ENCODE measurements at places on chromosomes 12 and 14.

DNA sequence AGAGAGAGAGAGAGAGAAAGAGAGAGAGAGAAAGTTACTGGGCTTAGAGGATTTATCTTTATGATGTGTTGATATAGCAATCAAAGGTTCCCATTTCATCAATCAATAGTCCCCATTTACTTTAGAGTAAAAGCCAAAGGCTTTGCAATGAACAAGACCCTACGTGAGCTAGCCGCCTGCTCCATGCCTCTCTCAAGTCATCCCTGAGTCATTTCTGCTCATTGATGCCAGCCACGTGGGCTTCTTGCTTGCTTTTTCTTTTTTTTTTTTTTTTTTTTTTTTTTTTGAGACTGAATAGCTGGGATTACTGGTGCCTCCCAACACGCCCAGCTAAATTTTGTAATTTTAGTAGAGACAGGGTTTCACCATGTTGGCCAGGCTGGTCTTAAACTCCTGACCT lies 70.9 kb downstream of the GPR135 start:
- DNase-seq = no peak

DNA sequence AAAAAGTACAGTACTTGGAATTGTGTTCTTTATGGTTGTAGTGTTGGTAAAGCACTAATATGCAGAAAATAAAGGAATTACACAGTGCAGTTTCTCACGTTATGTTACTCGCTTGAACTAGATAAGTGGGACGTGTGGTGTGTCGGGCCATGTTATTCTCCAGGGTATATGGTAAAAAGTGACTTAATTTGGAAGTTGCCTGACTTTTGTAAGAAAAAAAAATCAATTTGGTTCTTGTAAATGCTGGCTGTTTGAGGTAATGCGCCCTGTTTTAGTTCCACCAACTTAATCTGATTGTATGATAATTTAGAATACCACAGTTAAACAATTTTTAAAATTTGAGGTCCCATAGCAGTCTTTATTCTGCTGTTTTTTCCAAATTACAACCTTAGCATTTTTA lies 4.1 kb downstream of the ARF6 start:
- peak; percentile 21 for DNase-seq

DNA sequence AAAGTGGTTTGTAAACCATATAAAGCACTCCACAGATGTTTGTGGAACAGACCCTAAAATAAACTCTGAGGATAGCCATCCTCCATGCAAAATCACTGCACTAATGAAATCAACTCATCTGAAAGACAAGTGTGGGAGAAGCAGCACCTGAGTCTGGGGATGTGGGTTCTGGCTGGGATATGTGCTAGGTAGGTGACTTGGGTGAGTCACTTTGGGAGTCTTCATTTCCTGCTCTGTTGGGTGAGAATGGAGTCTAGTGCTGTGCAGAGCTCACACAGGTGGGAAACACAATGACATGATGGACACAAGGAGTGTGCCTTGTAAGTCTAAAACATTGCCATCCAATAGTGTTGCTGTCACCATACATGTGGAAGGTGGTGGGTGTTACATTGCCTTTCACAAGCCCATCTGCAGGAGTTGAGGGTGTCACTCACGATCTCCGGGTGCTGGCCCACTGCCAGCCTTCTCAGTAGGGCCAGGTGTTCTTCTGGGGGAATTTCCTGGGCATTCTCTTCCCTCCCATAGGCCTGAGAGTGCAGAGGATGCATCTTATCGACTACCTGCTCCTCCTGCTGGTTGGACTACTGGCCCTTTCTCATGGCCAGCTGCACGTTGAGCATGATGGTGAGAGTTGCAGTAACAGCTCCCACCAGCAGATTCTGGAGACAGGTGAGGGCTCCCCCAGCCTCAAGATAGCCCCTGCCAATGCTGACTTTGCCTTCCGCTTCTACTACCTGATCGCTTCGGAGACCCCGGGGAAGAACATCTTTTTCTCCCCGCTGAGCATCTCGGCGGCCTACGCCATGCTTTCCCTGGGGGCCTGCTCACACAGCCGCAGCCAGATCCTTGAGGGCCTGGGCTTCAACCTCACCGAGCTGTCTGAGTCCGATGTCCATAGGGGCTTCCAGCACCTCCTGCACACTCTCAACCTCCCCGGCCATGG lies 2.0 kb downstream of the SERPINA4 start:
- DNase-seq = no peak

GRCh38 chr12:48980953-48981756 lies 3.0 kb downstream of the WNT1 start:
- peak; percentile 80 for DNase-seq

DNA sequence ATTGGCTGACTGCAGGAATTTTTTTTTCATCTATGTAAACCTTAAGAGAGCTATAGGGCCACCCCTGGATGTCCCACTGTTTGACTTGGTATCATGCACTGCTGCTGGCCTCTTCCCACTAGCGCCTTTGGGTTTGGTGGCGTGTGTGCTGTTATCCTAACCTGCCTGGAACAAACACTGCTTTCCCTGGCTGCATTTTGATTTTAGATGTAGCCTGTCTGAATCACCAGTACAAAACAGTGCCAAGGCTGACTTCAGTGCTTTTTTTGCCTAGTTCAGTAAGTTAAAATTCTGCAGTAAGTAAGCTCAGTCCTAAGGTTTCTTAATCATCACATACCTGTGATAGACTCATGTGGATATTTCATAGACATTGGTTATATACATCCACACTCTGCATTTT lies 99.2 kb downstream of the EML1 start:
- no peak for DNase-seq

DNA sequence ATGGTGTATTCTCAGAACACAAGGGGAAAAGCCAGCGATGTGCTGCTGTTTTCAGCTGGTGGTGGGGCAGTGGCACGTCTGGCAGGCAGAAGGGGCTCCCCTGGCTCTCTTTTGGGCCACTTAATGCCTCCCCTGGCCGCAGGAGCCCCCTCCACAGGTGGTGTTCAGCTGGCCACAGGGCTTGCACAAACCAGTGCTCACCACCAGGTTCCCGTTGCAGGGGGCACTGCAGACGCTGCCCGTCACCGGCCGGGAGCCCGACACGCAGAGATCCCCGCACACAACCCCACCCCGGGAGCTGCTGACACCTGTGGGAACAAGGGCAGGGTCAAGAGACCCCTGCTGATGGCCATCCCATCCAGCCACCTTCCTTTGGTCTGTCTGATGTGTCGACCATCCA lies 6.7 kb downstream of the KRT83 start:
- DNase-seq = no peak

DNA sequence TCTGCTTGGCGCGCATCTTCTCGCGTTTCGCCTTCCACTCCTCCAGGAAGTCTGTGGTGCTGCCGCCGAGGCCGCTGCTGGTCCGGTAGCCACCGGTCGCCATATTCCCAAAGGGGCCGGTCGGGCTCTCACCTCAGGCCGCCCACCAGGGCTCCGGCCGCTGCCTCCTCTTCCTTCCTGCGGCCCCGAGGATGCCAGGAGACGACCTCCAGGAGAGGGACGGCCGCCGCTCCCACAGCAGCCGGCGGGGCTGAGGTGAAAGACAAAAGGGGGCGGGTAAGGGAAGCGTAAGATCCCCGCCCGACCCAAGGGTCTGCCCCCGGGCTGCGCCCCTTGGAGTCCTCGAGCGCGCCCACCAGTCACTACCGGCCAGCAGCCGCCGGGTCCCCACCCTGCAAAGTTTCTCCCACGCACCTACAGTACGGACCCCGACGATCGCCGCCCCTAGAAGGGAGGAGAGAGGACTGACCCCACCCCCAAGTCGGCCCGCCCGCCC lies 574 bp downstream of the PAWR start:
- peak; percentile 49 for DNase-seq

DNA sequence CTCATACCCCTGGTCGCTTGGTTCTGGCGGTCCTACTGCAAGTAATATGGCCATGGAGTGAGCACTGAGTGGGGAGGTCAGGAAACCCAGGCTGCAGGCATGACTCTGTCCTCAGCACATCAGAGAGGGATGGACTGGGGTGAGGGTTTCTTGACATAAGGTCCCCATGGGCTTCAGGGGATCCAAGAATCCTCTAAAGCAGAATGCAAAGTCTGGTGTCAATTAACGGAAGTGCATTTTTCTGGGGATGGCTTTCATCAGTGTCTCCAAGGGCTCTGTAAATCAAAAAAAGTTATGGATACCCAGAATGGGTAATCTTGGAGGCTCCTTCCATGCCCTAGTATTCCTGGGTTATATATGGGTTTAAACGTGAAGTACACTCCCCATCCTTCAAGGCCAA lies 3.7 kb downstream of the FIGNL2 start:
- no peak for DNase-seq

- no peak for DNase-seq
These were observed 174.4 kb downstream of the NAV3 start for GRCh38 chr12:78005094-78005492.

DNA sequence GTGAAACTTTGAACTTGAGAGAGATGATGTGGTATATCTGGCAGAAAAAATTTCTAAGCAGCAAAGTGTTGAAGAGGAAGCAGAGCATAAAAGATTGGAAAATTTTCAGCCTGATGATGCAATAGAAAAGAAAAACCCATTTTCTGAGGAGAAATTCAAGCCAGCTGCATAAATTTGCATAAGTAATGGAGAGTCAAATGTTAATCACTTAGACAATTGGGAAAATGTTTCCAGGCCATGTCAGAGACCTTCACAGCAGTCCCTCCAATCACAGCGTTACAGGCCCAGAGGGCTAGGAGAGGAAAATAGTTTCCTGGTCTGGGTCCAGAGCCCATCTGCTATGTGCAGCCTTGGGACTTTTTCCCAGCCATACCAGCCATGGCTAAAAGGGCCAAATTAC lies 469.0 kb upstream of the FOXG1 start:
- no peak for DNase-seq

DNA sequence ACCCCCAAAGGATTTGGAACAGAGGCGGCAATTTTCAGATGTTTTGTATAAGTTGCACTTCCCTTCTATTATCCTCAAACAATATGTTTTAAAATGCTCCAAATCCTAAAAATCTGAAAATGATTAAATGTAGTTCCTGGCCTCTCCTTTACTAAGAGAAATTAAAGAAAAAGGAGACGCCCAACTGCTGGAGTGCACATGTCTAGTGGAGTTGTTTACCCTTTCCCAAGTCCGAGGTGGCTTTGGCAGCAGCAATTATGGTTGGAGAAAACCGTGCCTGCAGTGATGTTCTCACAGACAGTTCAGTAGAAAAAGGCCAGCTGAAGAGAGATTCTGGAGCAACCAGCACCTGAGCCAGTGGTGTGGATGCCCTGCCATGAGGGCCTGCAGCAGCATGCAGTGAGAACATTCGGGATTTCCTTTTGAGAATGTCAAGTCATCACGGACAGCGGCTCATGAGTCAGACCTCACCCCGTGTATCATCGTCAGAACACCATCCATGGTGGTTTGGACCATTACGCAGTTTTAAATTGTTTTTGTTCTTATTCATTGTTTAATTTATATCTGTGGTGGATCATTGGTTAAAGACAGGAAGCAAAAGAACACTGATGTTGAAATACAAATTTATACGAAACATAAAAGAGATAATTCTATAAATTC lies 179.0 kb upstream of the KRR1 start:
- no peak for DNase-seq

DNA sequence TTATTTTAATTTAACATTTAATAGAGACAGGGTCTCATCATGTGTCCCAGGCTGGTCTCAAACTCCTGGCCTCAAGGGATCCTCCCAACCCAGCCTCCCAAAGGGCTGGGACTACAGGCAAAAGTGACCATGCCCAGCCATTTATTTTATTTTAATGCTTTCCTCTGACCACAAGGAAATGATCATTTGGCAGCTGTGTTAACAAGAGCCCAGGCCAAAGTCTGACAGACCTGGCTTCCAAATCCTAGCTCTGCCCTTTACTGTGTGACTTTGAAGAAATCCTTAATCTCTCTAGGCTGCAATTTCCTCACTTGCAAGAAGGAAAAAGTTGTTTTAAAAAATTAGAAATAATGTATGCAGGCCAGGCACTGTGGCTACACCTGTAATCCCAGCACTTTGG lies 16.7 kb upstream of the GCH1 start:
- DNase-seq = no peak

- no peak for DNase-seq
These were observed 334.1 kb downstream of the ALG10 start for GRCh38 chr12:34356233-34356987.

GRCh38 chr12:10861366-10861765 lies 12.1 kb upstream of the PRR4 start:
- no peak for DNase-seq

GRCh38 chr12:24975425-24975824 lies 26.5 kb upstream of the BCAT1 start:
- peak; percentile 28 for DNase-seq

GRCh38 chr12:104998423-104999346 lies 12.6 kb downstream of the NOPCHAP1 start:
- no peak for DNase-seq

- DNase-seq = no peak
These were observed 9.6 kb downstream of the KLC1 start for GRCh38 chr14:103638594-103638993.

GRCh38 chr12:76591476-76591875 lies 31.9 kb upstream of the OSBPL8 start:
- DNase-seq = no peak

DNA sequence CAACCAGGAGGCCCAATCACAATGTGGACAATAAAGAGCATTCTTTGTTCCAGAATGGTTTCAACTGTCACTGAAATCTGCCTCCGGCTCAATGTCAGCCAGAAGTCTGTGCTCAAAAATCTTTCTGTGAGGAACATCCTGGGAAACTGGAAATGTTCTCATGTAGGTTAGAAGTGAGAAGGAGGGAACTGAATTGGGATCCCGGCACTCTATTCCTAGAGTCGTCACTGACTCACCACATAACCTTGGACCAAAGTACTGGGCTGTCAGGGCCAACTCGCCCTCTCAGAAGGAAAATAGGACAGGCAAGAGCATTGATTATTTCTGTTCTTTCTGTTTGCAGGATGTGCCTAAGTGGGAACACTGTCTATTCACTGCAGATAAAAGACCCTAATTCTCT lies 57.6 kb downstream of the PRKAB1 start:
- DNase-seq = no peak

DNA sequence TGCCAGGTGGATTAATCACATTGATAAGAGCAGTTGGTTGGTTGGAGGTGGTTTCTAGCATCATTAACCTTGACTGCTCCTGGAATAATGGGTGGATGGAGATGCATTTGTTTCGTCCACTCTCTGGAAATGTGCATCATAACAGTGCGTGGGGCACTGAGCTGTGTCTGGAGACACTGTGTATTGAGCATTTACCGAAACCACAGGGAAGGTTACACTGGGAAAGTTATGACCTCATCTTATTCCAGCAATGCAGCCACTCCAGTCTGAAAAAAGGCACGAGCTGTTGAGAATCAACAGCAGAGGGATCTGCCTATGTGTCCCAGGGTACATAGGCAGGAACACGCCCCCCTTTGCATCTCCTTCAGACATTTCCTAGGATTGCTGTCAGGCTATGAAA lies 27.2 kb downstream of the RNFT2 start:
- no peak for DNase-seq

GRCh38 chr12:4120316-4120917 lies 153.1 kb upstream of the CCND2 start:
- no peak for DNase-seq

Data from SK-N-SH (cell line).